ENCODE measurements at places on chromosomes 6 and 20.

DNA sequence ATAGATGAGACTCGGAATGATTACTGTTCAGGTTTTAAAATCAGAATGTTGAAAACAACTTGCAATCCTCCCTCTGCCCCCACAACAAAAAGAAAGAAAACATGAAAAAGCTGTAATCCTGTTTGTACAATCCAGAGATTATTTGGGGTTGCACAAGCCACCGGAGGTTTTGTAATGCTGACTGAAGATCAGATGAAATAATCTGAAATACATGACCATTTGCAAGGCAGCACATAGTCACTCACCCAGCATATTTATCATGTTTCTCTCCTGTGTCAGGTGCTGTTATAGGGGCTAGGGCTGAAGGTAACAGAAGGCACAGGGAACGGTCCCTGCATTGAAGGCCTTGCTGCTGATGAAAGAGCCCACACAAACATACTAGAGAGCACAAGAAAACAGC is 85.3 kb downstream of the SIM1 start:
- no peak for DNase-seq

GRCh38 chr20:20454367-20454766 is 86.5 kb downstream of the INSM1 start:
- no peak for DNase-seq

DNA sequence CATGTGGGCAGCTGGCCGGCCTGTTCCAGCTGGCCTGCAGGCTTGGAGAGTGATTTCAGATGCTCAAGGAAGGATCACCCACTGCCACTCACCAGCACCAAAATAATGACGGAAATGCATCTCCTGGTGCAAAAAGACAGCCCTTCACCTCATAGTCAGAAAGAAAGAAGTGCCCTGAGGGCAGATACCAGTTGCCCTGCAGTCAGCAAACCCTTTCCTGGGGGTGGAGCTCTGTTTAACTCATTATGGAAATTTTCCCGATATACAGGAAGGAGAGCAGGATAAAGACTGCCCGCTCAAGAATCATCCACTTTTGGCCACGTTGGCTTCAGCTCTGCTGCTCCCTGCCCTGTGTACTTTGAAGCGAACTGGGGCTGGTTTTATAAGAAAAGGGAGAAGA is 127.9 kb downstream of the GRM4 start:
- no peak for DNase-seq

GRCh38 chr6:155004576-155005372 is 9.7 kb downstream of the TIAM2 start:
- DNase-seq, result no peak

DNA sequence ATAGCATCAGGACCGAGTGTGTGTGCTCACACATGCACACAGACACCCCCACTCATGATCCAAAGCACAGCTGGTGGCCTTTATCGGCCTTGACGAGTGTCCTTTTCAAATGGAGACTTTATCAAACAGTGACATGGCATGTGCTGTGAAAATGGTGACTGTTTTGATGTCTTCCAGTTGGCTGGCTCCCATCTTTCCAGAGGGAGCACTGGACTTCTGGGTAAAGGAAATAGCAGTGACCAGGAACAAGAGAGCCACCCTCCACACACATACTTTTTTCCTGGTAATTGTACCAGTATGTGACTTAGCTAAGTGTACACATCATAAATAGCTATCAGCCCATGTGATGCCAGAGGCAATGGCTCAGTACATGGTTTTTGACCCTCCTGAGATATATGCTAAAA is 52.7 kb downstream of the ZDHHC14 start:
- no peak for DNase-seq

DNA sequence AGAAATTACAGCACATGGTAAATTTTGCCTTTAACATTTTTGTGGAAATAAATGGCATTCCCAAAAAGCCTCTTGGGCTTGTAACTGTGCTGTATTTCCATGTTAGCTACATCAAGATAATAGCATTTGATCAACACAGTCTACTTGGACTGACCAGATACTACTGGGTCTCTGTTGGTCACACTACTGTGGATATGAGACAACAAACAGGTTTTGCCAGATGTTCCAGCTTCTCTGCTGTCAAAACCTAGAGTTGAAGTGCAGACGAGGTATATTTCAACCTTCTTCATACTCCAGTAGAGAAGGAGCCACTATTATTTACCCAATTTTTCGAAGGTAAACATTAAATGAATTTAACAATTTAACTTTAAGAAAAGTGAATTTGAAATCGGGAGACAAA is 284.7 kb upstream of the CITED2 start:
- DNase-seq, result no peak

GRCh38 chr20:53126185-53126584 is 154.0 kb downstream of the TSHZ2 start:
- peak; percentile 34 for DNase-seq

- no peak for DNase-seq
Observed at GRCh38 chr6:31948306-31948705, 2.4 kb downstream of the CFB start.
